ENCODE measurements at places on chromosomes 3 and 15.

- DNase-seq: no peak
Observed at GRCh38 chr3:57805266-57805665, 49.2 kb downstream of the SLMAP start.

- no peak for DNase-seq
Observed at GRCh38 chr3:120497818-120498217, 47.0 kb upstream of the FSTL1 start.

GRCh38 chr15:80026310-80026709, 33.2 kb upstream of the ZFAND6 start:
- DNase-seq: no peak

GRCh38 chr15:32685576-32685975, 32.2 kb upstream of the GREM1 start:
- no peak for DNase-seq

DNA sequence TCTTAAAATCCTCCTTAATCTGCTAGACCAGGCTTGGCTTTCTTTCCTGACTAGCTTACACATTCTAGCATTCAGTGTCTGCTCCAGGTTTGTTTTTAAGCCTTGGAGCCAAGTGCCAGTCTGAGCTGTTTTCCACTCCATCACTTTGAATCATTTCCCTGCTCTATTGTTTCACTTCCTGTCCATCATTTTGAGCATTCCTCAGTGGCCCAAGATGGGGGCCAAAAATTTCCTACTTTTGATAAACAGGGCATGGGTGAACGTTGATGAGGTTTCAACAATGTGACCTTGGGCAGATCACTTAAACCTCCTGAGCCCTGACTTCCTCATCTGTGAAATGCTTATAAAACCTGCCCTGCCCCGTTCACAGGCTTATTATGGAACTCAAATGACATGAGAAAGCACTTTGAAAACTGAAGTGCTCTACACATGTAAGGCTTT, 4.4 kb downstream of the CYP19A1 start:
- DNase-seq: no peak
